DMS 273 treated with DMSO at 0.1 percent for 48 hours (cell line): ENCODE measurements at places on chromosomes 5 and 9.

DNA sequence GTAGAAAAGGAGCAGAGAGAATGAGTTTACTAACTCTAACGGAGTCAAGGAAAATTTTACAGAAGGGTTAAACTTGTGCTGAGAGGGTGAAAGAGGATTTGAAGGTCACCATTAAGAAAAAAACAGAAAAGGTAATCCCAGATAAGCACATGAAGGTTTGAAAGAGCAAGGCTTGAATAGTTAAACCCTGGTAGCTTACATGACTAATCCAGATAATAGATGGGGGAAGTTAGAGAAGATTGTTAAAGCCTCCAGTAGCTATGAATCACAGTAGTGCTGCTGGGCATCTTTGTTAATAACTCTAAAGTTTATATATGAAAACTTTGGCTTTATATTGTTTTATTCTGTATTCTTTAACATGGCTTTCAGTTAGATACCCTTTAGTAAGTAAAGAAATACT lies 354.5 kb upstream of the FTMT start:
- no peak for DNase-seq

DNA sequence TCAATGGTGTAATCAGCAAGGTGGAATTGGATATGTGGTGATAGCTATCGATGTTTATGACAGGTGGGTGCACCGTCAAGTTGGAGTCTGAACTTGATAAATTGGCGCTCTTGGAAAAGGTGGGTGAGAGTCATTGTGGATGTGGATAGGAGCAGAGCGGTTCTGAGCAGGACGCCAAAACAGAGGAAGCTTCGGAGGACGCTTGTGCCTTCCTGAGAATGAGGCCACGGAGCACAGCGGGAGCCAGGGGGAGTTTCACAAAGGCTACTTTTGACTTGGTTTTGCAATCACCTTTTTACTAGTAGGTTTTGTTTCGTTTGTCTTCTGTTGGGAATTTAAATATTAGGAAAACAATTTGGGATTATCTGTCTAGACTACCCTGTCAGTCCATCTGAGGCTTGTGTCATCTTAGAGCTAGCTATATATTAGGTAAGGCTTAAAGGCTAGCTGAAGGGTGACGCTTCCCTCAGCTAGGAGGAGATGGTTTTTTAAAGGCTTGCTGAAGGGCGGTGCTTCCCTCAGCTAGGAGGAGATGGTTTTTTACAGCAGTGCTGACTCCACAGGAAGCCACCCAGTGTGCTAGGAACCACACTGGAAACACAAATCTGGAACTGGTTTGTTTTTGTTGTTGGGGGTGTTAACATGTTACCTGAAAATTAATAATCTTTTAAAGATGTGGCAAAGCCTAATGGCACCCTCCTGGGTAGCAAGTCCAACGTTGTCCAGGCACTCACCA lies 142.4 kb upstream of the IRX4 start:
- no peak for DNase-seq

- no peak for DNase-seq
Measured at GRCh38 chr5:160044391-160044804, 35.5 kb downstream of the TTC1 start.

- peak; percentile 75 for DNase-seq
Measured at GRCh38 chr9:21994556-21995005, at the start of gene CDKN2B-AS1. CDKN2B-AS1 (plus strand) TSS chr9:21994791.

GRCh38 chr9:106771608-106772007 lies 91.4 kb upstream of the ZNF462 start:
- DNase-seq, result no peak

DNA sequence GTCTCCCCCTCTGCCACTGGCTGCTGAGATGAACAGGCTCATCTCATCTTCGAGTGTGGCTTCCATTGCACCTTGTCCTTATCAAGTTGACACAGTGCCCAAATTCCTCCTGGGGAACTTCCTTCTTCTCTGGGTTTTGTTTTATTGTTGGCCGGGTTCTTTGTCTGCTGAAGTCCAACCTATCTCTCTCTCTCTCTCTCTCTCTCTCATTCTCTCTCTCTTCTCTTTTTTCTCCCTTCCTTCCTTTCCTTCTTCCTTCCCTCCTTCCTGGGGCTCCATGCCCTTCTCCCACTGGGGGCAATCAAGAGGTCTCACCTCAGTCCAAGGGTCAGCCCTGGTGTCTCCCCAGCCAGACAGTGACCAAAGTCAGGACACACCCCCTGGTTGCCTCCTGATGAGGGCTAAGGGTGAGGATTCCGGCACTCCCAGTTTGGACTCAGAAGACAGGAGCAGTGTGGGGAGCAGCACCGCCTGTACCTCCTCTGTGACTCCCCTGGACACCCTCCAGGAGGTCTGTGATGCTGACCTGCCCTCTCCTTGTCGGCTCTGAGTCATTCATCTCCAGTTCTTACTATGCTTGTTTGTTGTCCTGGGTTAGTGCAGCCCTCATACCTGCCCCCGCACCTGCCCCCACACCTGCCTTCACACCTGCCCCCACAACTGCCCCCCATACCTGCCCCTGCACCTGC lies 30.7 kb downstream of the KCNT1 start:
- no peak for DNase-seq

- no peak for DNase-seq
Measured at GRCh38 chr9:20307621-20308020, 314.7 kb downstream of the MLLT3 start.

DNA sequence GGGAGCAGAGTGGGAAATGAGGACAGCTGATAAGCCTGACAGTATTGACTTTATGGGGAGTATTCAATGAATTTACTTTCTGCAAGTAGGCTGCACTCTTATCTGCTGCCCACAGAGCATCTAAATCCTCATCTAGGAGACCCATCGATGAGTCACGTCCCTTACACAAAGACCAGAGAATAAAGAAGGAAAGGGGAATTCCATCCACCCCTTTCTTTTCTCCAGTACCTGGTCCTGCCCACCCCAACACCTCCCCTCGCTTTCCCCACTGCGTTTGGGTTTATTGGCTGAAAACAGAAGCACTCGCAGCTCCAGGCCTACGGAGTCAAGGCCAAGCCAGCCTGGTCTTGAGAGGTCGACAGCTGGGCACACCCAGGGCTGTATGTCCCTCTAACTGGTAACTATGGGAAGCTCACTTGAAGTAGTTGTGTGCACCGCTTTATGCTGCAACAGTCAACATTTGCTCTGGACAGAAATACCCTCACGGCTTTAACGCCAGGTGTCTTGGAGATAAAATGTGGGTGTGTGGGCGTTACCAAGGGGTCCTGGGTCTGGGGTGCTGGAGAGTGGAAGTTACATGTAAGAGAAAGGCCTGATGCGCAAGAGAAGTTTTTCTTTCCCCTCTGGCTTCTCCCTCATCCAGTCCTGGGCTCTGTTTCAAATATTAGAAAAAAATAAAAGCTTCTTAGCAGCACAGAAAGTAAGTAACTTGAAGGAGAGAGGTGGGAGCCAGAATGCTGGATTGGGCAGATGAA lies 14.5 kb upstream of the TAL2 start:
- DNase-seq, result no peak

DNA sequence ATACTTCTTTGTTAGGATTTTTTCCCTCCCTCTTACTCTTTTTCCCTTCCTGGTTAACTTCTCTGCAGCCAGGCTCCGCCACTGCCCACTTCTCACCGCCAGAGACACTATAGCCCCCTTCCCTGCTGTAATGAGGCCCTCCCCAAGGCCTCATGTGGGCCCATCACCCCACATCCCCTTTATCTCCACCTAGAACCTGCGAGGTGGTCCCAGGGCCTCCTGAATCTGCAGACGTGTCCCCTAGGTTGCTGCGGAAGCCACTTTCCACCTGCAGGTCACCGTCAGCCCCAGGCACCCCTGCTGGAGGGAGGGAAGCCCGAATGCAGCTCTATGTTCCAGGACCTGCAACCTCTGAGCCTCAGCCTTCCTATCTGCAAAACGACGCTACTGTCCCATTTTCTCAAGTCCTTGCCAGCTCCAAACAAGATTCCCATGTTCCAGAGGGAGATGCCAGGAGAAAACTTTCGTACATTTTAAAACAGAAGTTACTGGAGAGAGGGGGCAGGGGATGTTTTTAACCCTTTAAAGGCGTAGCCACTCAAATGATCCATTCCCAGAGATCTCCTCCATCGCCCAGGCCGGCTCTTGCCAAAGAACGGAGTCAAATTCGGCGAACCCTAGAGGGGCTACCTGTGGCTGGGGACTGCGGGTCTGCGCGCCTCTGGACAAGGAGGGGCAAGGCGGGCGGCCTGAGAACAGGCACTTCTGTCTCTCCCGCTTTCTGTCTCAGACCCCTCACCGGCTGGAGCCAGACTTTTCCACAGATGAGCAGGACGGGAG lies 929 bp downstream of the SH3PXD2B start:
- DNase-seq, result peak; percentile 25

GRCh38 chr9:107008011-107008410 lies 145.0 kb downstream of the ZNF462 start:
- peak; percentile 1 for DNase-seq

- DNase-seq, result no peak
Measured at GRCh38 chr5:128213340-128213739, 129.8 kb downstream of the SLC12A2 start.

DNA sequence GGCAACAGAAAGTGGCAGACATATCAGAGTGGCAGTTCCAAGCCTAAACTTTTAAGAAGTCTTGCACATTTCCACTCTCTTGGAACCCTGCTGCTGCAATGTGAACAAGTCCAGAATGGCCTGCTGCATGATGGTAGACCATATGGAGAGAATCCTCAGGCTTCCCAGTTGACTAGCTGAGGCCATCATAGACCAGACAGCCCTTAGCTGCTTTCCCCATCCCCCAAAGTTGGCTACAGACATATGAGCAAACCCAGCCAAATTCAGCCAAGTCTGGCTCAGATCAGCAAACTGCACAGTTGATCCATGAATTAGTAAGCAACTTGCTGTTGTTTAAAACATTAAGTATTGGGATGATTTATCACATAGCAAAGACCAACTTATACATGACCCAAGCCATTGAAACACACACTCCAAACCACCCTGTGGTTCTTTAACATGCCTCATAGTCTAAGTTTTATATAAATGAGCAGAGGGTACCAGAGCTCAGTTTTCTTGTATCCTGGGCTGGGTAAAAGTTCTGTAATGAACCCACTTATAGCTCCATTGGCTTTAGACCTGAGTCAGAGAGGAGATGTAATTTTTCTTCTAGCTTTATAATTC lies 19.9 kb downstream of the PPP3R2 start:
- DNase-seq, result no peak

GRCh38 chr5:94744906-94745305 lies 126.4 kb downstream of the SLF1 start:
- no peak for DNase-seq

GRCh38 chr9:70085241-70085640 lies 41.6 kb downstream of the MAMDC2 start:
- no peak for DNase-seq

DNA sequence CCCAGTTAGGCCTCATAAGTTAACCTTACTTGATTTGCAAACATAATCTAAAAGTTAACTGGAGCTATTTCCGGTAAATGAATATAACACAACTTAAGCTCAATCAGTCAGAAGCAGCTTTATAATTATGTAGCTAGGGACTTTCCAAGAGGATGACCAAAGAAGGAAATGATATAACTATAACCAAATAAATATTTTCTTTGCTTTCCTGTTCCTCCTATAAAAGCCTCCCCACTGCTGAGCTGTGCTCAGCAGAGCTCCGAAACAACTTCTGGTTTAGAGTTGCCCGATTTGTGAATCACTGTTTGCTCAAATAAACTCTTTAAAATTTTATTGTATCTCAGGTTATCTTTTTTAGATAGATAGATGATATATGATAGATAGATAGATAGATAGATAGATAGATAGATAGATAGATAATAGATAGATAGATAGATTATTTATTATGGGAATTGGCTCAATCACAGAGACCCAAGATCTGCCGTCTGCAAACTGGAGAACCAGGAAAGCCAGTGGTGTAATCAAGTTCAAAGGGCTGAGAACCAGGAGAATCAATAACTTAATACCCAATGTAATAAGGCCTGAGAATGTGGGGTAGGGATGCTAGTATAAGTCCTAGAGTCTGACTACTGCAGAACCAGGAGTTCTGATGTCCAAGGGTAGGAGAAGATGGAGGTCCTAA lies 19.3 kb upstream of the TMEM161B start:
- DNase-seq, result no peak

- no peak for DNase-seq
Measured at GRCh38 chr9:74478606-74479005, 18.5 kb upstream of the RORB start.

DNA sequence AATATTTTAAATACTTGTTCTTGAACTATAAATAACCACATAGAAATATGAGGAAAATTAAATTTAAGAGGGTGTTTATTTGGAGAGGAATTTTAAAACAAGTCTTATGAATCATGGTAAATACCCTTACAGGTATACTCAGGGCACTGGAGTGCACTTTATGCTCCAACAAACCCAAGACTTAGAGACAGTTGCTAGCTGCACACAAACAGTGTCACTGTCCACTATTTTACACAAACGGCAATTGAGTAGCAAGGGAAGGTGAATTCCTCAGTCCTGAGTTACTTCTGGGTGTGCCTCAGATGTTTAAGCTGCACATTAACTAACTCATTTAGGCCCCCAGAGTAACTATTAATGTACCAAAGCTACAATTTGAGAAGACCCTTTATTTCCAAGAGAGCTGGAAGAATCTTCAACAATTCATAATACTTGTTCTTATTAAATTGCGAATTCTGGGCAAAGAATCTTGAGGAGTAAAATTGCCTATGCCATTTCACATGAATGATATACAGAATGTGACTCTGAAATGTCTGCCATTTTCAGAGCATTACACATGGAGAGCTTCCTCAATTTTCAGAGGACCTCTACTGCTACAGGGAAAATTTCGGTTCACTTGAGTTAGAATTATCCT lies 371.2 kb downstream of the PDE4D start:
- DNase-seq, result no peak

DNA sequence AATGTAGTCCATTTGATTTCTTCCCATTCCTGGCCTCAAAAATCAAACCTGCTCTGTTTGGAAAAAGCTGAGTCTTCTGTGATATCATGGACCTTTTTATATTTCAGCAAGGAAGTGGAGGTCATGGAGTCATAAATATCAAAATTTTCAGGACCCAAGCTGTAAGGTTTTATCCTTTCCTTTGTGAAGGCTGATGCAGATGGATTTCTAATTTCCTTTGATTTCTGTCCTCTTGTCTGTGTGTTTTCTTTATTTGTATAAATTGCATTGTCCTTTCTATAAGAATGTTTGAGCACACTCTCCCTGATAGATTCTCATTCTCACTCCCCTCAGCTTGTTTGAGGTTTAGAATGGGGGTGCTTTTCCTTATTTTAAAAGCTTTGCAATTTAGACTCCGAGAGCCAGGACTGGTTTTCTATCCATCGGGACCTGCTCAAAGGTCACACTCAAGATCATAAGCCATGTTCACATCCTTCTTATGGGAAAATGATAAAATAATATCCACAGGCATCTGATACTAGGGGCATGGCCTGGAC lies 127.4 kb upstream of the TMEM161B start:
- DNase-seq, result no peak

DNA sequence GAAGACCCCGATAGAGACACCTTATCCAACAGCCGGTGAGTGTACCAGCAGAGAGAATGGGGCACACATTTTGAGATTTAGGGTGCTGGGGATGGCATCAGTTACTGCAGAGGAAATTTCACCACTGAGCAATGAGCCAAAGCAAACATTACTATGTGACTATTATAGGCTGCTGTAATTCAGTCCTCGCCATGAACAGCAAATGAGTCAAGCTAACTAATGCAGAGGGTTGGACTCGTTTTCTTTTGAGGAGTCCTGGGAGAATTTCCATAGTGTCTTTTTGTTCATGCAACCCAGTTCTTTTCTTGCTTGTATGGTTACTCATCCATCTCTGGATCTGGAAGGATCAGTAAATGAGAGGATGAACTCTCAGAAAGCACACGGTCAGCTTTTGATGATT lies 323.8 kb downstream of the PSAT1 start:
- DNase-seq, result no peak
